ENCODE measurements at places on chromosomes 6 and 20.

- no peak for DNase-seq
Observed at GRCh38 chr20:64203037-64203777, 39.0 kb downstream of the MYT1 start.

- no peak for DNase-seq
Observed at GRCh38 chr6:44512868-44513741, 125.6 kb downstream of the CDC5L start.

DNA sequence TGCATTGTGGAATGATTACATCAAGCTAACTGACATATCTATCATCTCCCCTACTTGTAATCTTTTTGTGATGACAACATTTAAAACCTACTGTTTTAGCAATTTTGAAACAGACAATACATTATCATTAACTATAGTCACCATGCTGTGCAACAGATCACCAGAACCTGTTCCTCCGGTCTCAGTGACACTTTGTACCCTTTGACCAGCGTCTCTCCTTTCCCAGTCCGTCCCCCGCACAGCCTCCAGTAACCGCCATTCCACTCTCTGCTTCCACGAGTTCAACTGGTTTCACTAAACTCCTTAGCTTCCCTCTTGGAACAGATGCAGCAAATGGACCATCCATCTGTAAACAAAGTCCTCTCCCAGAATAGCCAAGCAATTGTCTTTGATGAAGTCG lies 21.8 kb downstream of the LRP11 start:
- DNase-seq, result no peak

DNA sequence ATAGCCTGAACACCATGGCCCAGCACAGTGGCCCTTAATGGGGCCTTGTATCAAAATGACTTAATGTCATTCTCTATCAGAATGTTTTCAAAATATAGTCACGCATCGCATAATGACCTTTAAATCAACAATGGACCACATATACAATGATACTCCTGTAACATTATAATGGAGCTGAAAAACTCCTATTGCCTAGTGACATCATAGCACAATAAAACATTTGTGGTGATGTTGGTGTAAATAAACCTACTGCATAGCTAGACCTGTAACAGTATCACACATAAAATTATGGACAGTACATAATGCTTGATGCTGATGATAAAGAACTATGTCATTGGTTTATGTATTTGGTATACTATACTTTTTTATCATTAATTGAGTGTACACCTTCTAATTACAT lies 9.3 kb downstream of the ELOVL5 start:
- DNase-seq, result no peak

GRCh38 chr6:75502884-75503283 lies 9.3 kb upstream of the FILIP1 start:
- DNase-seq, result no peak

- DNase-seq, result no peak
Observed at GRCh38 chr6:148599967-148600426, 146.8 kb upstream of the UST start.

GRCh38 chr6:71205336-71205956 lies 83.2 kb upstream of the OGFRL1 start:
- DNase-seq, result no peak

DNA sequence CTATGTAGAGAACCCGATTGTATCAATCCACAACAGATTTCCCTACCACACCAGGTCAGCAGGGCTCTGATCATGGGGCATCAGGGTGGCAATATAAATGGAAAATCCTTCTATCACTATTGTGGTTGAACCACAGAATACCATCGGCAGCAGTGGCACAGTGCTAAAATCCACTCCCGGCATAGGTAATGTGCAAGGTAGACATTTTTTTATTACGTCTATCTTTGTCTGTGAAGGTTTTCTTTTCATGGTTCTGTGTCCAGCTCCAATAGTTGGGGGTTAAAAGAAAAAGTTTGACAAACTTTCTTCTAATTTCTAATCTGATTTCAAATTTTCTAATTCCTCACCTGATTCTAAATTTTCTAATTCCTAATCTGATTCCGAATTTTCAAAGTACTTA lies 302.7 kb upstream of the PREP start:
- DNase-seq, result no peak

DNA sequence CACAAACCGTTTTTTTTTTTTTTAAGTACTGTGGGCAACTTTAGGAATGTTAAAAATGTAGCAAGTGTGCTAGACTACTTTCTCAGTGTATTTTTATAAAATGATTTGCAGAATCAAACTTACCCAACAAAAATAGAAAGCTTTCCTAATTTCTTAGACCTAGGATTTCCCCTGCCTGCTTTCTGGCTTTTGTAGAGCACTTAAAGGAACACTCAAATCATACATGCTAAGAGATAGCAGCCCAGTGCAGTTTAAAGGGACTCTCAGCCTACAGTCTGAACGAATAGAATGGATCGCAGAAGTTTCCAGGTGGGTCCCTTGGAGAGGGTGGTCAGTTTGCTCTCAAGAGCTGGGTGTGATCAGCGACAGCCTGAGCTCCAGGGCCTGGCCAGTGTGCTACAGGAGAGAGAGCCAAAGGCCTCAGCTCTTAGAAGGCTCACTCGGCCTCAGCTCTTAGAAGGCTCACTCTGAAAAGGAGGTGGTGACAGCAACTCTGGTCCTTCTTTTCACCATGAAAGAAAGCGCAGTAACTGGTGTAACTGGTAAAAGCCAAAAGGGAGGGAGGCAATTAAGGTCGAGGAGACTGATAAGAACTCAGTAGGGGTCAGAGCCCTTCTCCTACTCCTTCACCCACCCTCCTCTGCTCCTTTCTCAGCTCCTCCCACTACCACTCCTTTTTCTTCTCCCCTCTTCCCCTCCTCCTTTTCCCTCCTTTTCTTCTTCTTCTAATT lies 142.4 kb downstream of the ZFP64 start:
- DNase-seq, result no peak

- DNase-seq, result no peak
Observed at GRCh38 chr6:169981568-169981967, 230.1 kb downstream of the ERMARD start.

DNA sequence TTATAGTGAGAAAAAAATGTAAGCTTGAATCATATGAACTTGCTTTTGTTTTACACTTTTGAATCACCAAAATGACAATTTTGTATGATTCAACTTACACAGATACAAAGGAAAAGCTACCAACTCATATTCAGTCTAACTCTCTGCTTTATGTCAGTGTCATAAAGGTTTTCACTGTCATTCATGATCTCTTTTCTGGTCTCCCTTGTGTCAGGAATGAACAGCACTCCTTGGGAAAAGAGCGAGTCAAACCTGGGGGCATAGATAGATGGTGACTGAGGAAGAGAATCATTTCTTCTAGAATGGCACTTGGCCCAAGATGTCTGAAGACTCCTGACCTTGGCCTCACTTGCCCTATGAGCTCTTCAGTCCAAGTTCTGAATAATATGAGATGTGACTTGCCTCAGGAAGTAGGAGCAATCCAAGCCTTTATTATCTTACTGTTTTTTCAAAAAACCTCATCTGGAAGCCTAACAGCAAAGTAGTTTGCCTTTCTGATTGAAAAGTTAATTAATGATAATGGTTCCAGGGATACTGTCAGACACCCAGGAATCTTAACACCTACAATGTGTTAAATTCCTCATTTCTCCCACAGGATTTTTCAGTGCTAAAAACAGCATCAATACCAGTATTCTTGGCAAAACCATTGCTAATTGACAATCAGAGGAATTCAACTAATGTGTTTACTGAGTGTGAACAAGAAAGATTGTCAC lies 270.0 kb upstream of the HSF2 start:
- DNase-seq, result no peak

GRCh38 chr6:105301072-105301503 lies 101.8 kb downstream of the PREP start:
- DNase-seq, result no peak

GRCh38 chr6:43203029-43203717 lies 21.2 kb downstream of the CUL9 start:
- no peak for DNase-seq

GRCh38 chr6:53546281-53546680 lies 1.4 kb upstream of the GCLC start:
- no peak for DNase-seq

DNA sequence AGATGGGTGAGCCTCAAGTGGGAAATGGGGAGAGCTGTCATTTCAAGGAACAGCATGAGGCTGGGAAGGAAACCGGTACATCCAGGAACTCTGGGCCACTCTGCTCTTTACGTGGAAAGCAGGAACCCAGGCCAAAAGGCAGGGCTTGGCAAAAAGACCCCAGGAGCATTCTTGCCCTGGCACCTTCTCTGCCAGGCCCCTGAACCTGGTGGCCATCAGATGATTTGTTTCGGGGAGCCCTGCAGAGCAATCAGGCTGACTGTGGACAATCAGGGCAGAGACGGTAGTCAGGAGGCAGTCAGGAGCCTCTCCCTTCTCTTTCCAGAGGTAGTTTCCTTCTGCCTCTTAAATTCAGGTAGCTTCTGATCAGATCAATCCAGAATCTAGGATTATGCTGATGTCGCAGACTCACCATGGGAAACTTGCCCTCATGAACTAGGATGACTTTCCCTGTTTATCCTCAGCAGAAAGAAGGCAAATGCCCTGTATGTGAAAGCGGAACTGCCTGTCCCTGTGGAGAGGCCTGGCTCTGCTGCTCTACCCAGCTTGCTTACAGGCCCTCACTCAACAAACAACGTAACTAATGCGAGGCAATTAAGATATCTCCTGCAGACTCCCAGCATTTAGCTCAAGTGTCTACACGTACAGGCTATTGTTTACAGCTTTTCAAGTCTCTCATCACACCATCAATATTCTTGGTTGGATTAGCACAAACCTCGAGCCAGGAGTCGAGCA lies 36.6 kb downstream of the EZR start:
- no peak for DNase-seq

- no peak for DNase-seq
Observed at GRCh38 chr20:61347443-61347842, 95.4 kb downstream of the CDH4 start.

GRCh38 chr6:120108061-120108795 lies 758.7 kb upstream of the MAN1A1 start:
- no peak for DNase-seq

GRCh38 chr6:140082867-140083297 lies 708.4 kb upstream of the CITED2 start:
- DNase-seq, result no peak

GRCh38 chr6:8014947-8015346 lies 49.2 kb downstream of the BLOC1S5 start:
- no peak for DNase-seq

GRCh38 chr20:43681468-43681942 lies 14.6 kb downstream of the MYBL2 start:
- no peak for DNase-seq

GRCh38 chr6:155510879-155511278 lies 55.2 kb upstream of the NOX3 start:
- DNase-seq, result peak; percentile 14

GRCh38 chr6:112348334-112348874 lies 1.3 kb downstream of the RFPL4B start:
- DNase-seq, result no peak

GRCh38 chr6:150377211-150377781 lies 8.5 kb downstream of the IYD start:
- DNase-seq, result no peak

DNA sequence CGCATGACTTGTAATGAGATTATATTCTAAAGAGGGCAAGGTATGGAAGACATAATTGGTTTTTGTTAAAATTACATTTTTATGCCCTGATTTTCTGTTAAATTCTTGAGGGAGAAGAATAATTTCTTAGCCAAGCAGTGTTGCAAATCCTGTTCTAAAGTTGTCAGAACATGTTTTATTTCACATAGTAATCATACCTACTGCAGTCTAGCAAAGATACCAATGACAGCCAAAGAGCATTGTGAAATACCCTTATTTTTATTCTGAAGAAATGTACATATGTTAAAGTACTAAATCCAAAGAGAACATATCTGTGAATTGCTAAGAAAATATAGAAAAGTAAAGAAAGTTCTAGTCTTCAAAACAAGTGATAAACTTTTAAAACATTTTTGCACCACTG lies 39.6 kb upstream of the SMIM8 start:
- no peak for DNase-seq

DNA sequence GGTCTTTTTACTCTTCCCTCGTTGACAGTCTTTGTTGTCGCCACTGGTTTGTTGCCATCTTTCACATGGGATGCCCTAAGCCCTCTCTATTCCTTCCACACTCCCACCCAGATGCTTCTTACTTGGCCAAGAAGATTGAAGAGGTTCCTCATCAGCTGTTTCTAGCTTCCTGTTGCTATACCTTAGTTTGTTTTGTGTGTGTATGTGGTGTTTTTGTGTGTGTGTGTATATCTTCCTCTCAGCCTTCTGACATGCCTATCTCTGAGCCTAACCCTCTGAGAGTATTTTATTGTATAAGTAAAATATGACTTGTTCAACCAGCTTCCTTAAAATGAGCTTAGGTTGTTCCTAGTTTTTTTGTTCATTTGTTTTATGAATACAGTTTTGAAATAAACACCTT lies 35.9 kb downstream of the ENPP1 start:
- DNase-seq, result no peak

DNA sequence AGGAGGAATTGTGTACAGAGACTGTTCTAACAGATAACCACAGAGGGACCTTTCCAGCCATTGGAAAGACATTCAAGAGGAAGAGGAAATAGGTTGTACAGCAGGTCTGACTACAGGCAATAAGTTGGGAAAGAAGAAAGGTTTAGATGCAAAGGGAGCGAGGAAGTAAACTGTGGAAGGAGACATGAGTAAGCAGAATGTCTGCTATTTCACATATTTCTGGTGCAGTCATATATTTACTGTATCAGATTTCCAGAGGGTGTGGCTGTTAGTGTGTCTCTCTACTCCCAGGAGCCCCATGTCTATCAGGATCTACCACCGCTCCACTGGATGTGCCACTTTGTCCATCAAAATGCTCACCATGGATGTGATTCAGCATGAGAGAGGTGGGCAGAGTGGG lies 25.9 kb downstream of the MRS2 start:
- no peak for DNase-seq

- peak; percentile 68 for DNase-seq
Observed at GRCh38 chr20:1897541-1897940, 2.3 kb downstream of the SIRPA start.

GRCh38 chr20:38531021-38531420 lies 50.0 kb upstream of the ADIG start:
- DNase-seq, result no peak

DNA sequence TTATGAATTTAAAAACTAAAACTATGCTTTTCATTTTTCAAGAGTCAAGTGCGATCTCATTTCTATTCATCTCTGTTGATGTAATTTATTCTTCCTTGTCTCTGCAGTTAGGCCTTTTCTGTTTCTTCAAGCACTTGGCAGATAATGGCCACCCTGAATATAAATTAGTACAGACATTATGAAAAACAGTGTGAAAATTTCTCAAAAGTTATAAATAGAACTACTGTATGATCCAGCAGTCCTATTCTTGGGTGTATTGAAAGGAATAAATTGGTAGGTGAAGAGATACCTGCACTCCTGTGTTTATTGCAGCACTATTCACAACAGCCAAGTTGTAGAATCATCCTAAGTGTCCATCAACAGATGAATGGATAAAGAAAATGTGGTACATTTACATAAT lies 248.3 kb downstream of the DOK5 start:
- DNase-seq, result no peak

- no peak for DNase-seq
Observed at GRCh38 chr6:110195639-110196038, 15.4 kb downstream of the CDC40 start.

- no peak for DNase-seq
Observed at GRCh38 chr6:143556529-143556928, 45.0 kb upstream of the FUCA2 start.

All from GM13977 (cell line).